ENCODE measurements at places on chromosomes 12 and 14. TPM values are rescaled to one million over a fixed set of nuclear protein-coding genes. Genes with fewer than 3 reads are reported as not detected.

Gene LRP10
- 59.4 TPM for total RNA-seq

Gene TTC8
- total RNA-seq: 13.3 TPM

Gene ANKS1B
- total RNA-seq: not detected

Gene GZMB
- not detected for total RNA-seq

Gene FOXN4
- total RNA-seq: not detected

Data from dermis blood vessel endothelial cell (primary cell).